Sigmoid colon (tissue), 7 donors: ENCODE measurements at places on chromosomes 11 and 22. TPM values are rescaled to one million over a fixed set of nuclear protein-coding genes. Genes with fewer than 3 reads are reported as not detected.

Gene KRTAP5-8
- total RNA-seq: not detected

Gene DTX4
- total RNA-seq: 3.6 TPM

Gene CYP2D6
- not detected for total RNA-seq

Gene C22orf31
- total RNA-seq: not detected

Gene SLC25A1
- total RNA-seq: 28.2 TPM
